ENCODE measurements at places on chromosomes 5 and 9.
A peak's percentile ranks its signal among the peaks of the same experiment; 100 is the strongest.

GRCh38 chr5:124652514-124652819 lies 94.0 kb downstream of the ZNF608 start:
- no peak for DNase-seq
- no peak overlapping the region for H3K4me3 ChIP-seq
- H3K27ac ChIP-seq, result no peak overlapping the region
- no peaks in the 10 kb centered on the region for H3K27me3 ChIP-seq

GRCh38 chr9:136438548-136439480 lies 831 bp downstream of the INPP5E start:
- H3K27me3 ChIP-seq, result no peaks in the 10 kb centered on the region
- H3K27ac ChIP-seq, result peak overlapping the region; percentile 68
- peaks cover 63% of the 10 kb centered on the region for H3K36me3 ChIP-seq
- peak overlapping the region; percentile 74 for H3K4me3 ChIP-seq

DNA sequence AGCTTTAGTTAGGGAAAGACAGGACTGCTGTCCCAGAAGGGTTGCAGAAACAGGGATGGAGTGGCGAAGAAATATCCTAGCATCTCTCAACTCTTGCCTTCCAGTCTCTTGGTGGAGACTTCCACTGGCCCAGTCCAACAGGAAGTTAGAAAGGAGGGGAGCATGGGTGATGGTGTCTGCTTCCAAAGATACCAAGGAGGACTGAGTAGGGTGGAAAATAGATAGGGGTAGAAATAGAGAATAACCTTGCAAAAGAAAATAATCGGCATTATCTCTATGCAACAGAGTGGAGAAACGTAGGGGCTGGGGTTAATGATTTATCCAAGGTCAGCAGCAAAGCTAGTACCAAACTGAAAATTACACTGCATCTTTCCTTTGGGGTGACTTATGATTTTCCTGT lies 242.3 kb downstream of the PSAT1 start:
- H3K4me1 ChIP-seq, result no peaks in the 10 kb centered on the region
- no peak overlapping the region for H3K27ac ChIP-seq
- H3K36me3 ChIP-seq, result no peaks in the 10 kb centered on the region

DNA sequence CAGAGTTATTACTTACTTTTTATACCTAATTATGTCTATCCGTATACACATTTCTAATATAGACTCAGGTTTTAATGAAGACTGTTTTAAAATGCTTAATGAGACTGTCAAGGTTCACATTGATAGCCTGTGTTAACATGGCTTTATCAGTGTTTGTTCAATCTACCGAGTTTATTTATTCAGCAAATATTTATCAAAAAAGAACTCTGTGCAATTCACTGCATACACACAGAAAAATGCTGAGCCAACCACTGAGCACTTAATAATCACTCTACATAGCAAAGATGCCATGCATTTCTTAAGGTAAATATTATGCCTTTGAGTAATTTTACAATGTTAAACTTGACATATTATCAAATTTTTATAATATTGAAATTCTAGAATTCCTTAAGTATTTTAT lies 428.2 kb downstream of the ANXA1 start:
- no peak overlapping the region for H3K4me3 ChIP-seq
- H3K27ac ChIP-seq, result no peak overlapping the region
- no peak for DNase-seq
- H3K36me3 ChIP-seq, result no peaks in the 10 kb centered on the region

- no peak overlapping the region for H3K4me3 ChIP-seq
- no peaks in the 10 kb centered on the region for H3K4me1 ChIP-seq
- no peaks in the 10 kb centered on the region for H3K36me3 ChIP-seq
- H3K27ac ChIP-seq, result no peak overlapping the region
Measured at GRCh38 chr9:14451949-14452348, 138.0 kb upstream of the NFIB start.

GRCh38 chr9:16664211-16664610 lies 206.3 kb downstream of the BNC2 start:
- H3K27ac ChIP-seq, result no peak overlapping the region
- no peaks in the 10 kb centered on the region for H3K4me1 ChIP-seq
- H3K27me3 ChIP-seq, result no peaks in the 10 kb centered on the region
- H3K4me3 ChIP-seq, result no peak overlapping the region
- DNase-seq, result no peak

DNA sequence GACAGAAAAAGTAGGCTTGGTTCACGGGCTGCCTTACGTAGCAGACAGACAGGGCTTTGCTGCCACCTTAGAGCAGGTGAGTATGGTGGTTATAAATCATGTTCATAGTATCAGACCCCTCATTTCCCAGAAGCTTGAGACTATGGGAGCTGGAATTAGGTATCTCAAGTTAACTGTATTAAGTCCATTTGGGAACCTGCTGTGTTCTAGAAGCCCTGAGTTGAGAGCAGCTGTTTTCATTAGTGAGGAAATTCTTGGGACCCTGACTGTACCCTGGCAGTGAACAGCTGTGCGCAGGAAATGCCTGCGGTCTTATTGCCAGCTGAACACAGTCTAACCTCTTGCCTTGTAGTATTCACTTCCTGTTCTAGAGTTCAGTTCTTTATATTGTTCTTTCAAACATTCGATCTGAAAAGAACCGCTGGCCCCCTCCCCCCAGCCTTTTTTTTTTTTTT lies 29.8 kb downstream of the UGCG start:
- DNase-seq, result peak; percentile 67
- H3K27me3 ChIP-seq, result no peaks in the 10 kb centered on the region
- no peaks in the 10 kb centered on the region for H3K4me1 ChIP-seq
- peaks cover 18% of the 10 kb centered on the region for H3K36me3 ChIP-seq
- no peak overlapping the region for H3K4me3 ChIP-seq
- H3K27ac ChIP-seq, result no peak overlapping the region

DNA sequence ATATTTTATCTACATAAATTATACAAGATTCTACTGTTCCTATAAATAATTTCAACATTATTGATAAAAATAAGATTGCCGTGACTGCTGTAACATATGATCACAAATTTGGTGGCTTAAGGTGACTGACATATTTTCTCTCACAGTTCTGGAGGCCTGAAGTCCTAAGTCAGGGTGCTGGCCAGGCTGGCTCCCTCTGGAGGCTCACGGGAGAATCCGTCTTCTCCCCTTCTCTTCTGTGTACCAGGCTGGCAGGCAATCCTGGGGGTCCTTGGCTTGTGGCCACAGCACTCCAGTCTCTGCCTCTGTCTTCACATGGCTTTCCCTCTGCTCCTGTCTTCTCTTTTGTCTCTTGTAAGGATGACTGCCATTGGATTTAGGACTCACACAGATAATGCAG lies 31.7 kb upstream of the IRX2 start:
- H3K27ac ChIP-seq, result no peak overlapping the region
- no peaks in the 10 kb centered on the region for H3K36me3 ChIP-seq
- DNase-seq, result no peak
- H3K4me3 ChIP-seq, result no peak overlapping the region
- H3K27me3 ChIP-seq, result no peaks in the 10 kb centered on the region
- H3K4me1 ChIP-seq, result no peaks in the 10 kb centered on the region

- no peaks in the 10 kb centered on the region for H3K4me1 ChIP-seq
- H3K4me3 ChIP-seq, result no peak overlapping the region
- no peaks in the 10 kb centered on the region for H3K36me3 ChIP-seq
- H3K27me3 ChIP-seq, result no peaks in the 10 kb centered on the region
Measured at GRCh38 chr5:59241552-59241951, 652.0 kb downstream of the PDE4D start.

GRCh38 chr5:757346-757930 lies 27.1 kb downstream of the ZDHHC11B start:
- H3K4me1 ChIP-seq, result no peaks in the 10 kb centered on the region
- no peaks in the 10 kb centered on the region for H3K36me3 ChIP-seq
- H3K27me3 ChIP-seq, result no peaks in the 10 kb centered on the region
- H3K4me3 ChIP-seq, result no peak overlapping the region

DNA sequence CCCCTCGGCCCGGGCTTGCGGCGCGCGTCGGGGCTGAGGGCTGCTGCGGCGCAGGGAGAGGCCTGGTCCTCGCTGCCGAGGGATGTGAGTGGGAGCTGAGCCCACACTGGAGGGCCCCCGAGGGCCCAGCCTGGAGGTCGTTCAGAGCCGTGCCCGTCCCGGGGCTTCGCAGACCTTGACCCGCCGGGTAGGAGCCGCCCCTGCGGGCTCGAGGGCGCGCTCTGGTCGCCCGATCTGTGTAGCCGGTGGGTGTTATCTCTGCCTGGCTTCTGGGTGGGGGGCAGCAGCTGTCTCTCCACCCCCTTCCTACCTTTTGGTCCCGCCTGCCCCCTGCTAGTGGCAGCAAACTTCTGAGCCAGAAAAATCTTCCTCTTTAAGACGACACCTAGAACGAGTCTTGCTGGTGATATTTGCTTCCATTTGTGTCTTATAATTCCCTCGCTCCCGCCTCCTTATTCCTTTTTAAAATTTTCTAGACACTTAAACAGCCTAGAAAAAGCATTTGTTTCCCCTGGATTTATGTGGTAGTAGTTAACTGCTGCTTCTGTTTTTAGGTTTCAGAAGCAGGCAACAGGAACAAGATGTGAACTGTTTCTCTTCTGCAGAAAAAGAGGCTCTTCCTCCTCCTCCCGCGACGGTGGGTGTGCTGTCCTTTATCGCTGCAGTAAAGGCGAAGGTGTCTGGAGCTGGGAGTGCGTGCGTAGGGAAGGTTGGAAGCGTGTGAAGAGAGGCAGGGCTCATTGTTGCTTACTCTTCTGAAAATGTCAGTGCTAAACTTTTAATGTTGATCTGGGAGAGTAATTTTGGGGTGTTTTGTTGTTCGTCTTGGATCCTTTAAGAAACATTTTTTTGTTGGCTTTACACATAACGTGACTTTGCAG lies 554 bp downstream of the JAK2 start:
- H3K4me3 ChIP-seq, result peak overlapping the region; percentile 97
- DNase-seq, result peak; percentile 37
- H3K27me3 ChIP-seq, result no peaks in the 10 kb centered on the region
- H3K27ac ChIP-seq, result peak overlapping the region; percentile 94

GRCh38 chr9:133246991-133247390 lies 28.0 kb downstream of the ABO start:
- H3K27me3 ChIP-seq, result no peaks in the 10 kb centered on the region
- no peaks in the 10 kb centered on the region for H3K4me1 ChIP-seq
- no peaks in the 10 kb centered on the region for H3K36me3 ChIP-seq
- no peak overlapping the region for H3K27ac ChIP-seq
- DNase-seq, result no peak

DNA sequence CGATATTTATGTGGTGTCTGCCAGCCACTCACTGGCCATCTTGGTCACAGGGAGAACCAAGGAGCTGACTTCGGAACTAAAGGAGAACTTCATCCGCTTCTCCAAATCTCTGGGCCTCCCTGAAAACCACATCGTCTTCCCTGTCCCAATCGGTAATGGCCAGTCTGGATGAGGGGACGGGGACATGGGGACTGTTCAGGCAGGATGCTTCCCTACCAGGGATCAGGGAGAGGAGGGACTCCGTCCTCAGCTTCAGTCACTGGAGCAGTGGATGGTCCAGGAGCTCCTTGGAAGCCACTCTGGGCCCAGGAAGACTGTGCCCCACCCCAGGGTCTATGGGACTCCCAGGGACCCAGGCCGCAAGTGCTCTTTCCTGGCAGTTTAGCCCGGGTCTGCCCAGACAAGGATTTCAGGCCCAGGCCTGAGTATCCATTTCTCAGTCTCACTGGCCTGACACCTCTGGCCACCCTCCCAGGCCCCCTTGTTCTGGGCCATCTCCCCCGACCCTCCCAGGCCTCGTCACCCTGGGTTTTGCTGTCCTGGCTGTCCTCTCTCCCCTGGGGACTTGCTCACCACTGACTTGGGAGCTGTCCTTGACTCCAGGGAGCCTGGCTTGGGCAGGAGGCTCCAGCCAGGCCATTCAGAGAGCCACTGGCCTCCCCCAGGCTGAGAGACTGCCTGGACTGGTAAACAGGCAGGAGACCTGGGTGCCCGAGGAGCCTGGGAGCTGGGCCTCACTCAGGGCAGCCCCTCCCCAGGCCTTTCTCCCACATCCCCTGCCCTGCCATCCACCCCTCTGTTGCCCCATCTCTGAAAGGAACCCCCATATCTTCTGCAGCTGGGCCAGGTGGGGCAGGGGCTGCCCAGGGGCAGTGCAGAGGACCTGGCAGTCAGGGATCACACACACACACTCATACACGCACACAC lies 3.1 kb downstream of the LCN2 start:
- DNase-seq, result no peak
- no peaks in the 10 kb centered on the region for H3K27me3 ChIP-seq
- H3K27ac ChIP-seq, result no peak overlapping the region
- H3K4me3 ChIP-seq, result no peak overlapping the region

DNA sequence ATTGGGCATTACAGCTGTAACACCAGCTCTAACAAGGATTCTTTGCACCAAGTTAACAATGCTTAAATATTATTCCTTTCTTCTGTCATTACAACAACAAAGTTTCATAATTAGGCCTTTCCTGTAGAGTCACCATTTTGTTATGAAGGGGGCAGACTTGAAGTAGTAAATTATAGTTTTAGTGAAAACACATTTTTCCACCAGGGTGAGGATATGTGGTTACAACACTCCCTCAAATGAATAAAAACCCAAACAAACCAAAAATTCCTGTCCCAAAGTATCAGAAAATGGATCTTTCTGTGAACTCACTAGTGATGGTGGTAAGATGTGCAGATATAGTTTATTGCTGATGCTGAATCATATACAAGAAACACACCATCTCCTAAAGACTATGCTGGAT lies 250.5 kb upstream of the TUT7 start:
- no peaks in the 10 kb centered on the region for H3K36me3 ChIP-seq
- no peaks in the 10 kb centered on the region for H3K27me3 ChIP-seq
- H3K4me3 ChIP-seq, result no peak overlapping the region
- no peak for DNase-seq

DNA sequence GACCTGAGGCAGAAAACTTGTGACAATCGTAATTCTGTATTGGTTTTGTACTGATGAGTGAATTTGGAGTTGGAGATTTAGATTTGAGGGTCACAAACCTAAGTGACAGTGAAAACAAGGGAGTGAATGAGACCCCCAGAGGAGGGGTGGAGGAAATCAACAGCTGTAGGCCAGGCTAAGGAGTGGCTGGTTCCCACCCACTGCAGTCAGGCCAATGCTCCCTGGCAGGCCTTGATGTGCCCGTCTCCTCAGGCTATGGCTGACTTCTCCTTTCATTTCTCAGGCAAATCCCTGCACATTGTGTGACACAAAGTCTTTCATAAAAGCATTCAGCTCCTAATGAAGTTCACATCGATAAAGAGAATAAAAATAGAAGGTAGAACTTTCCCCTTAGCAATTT lies 557.6 kb downstream of the CETN3 start:
- H3K4me3 ChIP-seq, result no peak overlapping the region
- no peaks in the 10 kb centered on the region for H3K36me3 ChIP-seq
- DNase-seq, result no peak
- H3K27ac ChIP-seq, result no peak overlapping the region

GRCh38 chr5:14595891-14596290 lies 14.3 kb downstream of the OTULINL start:
- H3K4me3 ChIP-seq, result no peak overlapping the region
- H3K27me3 ChIP-seq, result no peaks in the 10 kb centered on the region
- DNase-seq, result no peak

GRCh38 chr5:89179731-89180130 lies 296.7 kb upstream of the MEF2C start:
- no peaks in the 10 kb centered on the region for H3K4me1 ChIP-seq
- no peak for DNase-seq
- H3K36me3 ChIP-seq, result no peaks in the 10 kb centered on the region
- H3K4me3 ChIP-seq, result no peak overlapping the region
- no peaks in the 10 kb centered on the region for H3K27me3 ChIP-seq

GRCh38 chr9:37251452-37251851 lies 131.1 kb downstream of the ZCCHC7 start:
- H3K27ac ChIP-seq, result no peak overlapping the region
- no peaks in the 10 kb centered on the region for H3K27me3 ChIP-seq
- peaks cover 6% of the 10 kb centered on the region for H3K36me3 ChIP-seq
- no peaks in the 10 kb centered on the region for H3K4me1 ChIP-seq
- no peak for DNase-seq
- H3K4me3 ChIP-seq, result no peak overlapping the region

GRCh38 chr5:32127711-32128110 lies 46.4 kb downstream of the GOLPH3 start:
- peaks cover 11% of the 10 kb centered on the region for H3K36me3 ChIP-seq
- peaks cover 63% of the 10 kb centered on the region for H3K4me1 ChIP-seq
- H3K27me3 ChIP-seq, result no peaks in the 10 kb centered on the region
- DNase-seq, result no peak
- no peak overlapping the region for H3K4me3 ChIP-seq
